ENCODE measurements at places on chromosomes 2 and 18.

- no peak for DNase-seq
Measured at GRCh38 chr2:46377101-46377581, 79.9 kb downstream of the EPAS1 start.

DNA sequence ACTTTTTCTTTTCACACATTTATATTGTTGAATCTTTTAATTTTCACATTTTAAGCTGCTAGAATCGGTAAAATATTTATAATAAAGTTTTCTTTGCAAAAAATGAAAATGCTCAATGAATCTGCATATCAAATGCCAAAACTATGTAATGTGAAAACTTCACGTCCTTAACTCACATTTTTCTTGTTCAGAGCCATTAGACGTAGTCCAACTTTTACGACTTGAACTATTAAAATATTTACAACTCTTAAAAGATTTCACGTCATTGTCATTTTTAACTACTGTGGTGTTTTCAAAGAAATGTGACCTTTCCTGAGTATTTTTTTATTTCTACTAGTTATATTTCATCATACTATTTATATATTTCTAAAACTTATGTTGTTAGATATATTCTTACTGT is 54.9 kb downstream of the MRPS9 start:
- no peak for DNase-seq

GRCh38 chr18:57080479-57080878 is 66.4 kb upstream of the BOD1L2 start:
- no peak for DNase-seq

- DNase-seq = no peak
Measured at GRCh38 chr2:146602383-146602782, 1242.4 kb upstream of the ACVR2A start.

- DNase-seq = no peak
Measured at GRCh38 chr2:111688482-111688881, 195.5 kb downstream of the ANAPC1 start.

DNA sequence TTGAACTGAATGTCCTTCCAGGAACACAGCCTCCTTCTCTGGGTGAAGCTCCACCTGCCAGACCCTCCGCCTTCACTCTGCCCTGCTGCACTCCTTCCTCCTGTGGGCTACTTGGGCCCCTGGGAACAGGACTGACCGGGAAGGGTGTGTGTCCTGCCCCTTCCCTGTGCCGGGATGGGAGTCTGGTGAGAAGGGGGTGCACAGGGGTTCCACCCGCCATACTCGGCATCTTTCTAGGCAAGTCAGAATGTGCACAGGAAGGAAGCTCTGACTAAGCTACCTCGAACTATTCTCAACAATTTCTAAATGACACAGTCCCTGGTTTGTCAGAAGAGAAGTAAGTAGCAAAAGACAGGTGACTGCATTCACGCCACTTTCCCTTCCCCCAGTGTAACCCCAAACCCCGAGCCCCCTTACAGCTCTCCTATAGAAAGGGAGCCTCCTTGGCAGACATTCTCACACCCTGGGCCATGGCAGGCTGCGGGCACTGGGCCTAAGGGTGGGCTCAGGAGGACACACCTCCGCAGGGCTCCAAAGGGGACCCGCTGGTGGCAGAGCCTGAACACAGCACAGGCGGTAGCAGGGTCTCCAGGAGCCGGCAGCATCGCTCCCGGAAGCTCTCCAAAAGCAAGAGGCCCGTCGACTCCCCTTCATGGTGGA is 184.1 kb downstream of the HDAC4 start:
- no peak for DNase-seq

All from activated CD8-positive, alpha-beta memory T cell treated with anti-CD3 and anti-CD28 coated beads for 1 hour (primary cell).